NCI-H526 treated with DMSO at 0.1 percent for 48 hours (cell line): ENCODE measurements at places on chromosomes 11 and 22.

DNA sequence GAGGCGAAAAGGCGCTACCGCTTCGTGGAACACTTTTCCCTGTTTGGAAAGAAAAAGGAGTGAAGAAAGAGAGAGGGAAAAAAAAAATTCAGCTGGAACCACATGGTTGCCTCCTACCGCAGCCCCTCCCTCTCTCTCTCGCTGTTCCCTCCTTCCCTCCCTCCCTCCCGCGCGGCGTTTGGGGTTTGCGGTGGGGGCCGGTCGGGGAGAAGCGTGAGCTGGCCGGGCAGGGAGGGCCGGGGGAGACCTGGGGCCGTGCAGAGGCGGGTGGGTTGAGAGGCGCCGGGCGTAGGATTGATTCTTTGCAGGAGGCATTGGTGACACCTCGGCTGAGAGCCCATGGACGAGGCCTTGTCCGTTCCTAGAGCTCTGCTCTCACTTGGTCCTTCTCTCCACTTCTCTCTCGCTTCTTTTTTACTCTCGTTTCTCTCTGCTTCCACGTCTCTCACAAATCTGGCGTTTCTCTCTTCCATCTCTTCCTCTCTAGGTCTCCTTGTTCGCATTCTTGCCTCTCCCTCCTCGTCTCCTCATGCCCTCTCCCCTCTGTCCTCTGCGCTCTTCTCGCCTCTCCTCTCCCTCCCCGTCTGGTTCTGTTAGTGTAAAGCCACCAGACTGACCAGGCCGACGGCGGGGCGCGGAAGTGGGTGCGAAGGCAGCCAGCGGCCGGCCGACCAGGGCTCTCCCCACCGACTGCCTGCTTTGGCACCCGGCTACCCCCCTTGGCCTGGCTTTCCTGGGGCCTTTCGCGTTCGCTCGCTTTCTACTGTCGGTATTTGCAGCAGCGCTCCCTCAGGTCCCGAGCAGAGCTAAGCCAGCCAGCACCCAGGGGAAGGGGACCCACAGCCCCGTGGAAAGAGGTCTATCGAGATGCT, at the start of gene CLMP:
Gene CLMP, minus strand, starts transcription at position 61 of the 872 bp plus-strand sequence. CDS start 308 bp downstream, outside the sequence.
- peak; percentile 57 for DNase-seq

DNA sequence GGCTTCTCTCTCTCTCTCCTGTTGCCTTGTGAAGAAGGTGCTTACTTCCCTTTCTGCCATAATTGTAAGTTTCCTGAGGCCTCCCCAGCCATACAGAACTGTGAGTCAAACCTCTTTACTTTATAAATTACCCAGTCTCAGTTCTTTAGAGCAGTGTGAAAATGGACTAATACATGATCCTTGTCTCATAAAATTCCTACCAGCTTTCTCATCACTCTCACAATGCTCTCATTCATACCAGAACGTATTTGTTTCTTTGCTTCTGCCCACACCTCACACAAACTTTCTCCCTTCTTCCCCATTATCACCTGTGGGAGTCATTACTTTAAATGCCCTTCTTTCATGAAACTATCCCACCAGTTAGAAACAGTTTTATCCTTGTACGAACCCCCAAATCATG, 62.7 kb upstream of the ARHGAP42 start:
- no peak for DNase-seq

GRCh38 chr11:112995423-112996090, 34.3 kb downstream of the NCAM1 start:
- DNase-seq, result no peak

- no peak for DNase-seq
Measured at GRCh38 chr22:26992556-26992955, 335.2 kb downstream of the MIAT start.

DNA sequence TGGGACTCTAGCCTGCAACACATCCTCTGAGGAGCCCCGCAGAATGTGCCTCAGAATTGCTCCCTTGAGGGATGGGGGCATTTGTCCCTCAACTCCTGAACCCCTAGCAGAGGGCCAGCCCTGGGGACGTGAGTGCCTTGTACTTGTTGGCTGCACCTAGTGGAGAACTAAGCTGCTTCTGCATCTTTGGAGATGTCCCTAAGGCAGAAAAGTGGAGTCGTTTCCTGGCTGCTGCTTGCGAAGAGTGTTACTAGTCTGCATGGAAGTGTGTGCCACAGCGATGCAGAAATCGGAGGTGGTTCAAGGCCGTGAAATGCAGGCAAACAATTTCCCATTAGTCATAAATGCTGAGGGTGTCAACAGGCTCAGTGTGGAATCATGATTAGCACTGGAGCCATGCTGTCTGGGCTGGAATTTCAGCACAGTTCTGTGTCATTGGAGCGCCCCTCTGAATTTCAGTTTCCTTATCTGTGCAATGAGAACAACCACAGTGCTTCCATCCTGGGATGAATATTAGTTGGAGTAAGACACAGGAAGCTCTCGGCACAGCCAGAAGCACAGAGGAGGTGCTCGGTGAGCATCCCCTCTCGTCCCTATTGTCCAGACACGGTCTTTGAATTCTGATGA, 56.5 kb downstream of the MIAT start:
- DNase-seq, result no peak

- DNase-seq, result no peak
Measured at GRCh38 chr11:114044042-114044871, 15.3 kb upstream of the ZBTB16 start.

DNA sequence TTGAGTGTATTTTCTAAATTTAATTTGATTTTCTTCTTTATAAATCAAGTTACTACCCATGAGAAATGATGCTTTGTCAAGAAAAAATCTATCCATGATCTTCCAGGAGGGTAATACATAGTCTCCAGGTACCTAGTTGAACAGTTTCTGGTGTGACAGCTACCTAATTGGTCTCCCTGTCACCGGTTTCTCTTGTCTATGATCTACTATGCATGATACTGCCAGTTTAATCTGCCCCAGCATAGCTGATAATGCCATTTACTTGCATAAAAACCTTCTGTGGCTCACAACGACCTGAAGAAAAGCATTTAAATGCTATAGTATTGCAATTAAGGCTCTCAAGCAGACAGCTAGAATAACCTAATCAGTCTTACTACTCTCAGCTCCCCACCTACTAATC, 349.5 kb downstream of the DLG2 start:
- no peak for DNase-seq

DNA sequence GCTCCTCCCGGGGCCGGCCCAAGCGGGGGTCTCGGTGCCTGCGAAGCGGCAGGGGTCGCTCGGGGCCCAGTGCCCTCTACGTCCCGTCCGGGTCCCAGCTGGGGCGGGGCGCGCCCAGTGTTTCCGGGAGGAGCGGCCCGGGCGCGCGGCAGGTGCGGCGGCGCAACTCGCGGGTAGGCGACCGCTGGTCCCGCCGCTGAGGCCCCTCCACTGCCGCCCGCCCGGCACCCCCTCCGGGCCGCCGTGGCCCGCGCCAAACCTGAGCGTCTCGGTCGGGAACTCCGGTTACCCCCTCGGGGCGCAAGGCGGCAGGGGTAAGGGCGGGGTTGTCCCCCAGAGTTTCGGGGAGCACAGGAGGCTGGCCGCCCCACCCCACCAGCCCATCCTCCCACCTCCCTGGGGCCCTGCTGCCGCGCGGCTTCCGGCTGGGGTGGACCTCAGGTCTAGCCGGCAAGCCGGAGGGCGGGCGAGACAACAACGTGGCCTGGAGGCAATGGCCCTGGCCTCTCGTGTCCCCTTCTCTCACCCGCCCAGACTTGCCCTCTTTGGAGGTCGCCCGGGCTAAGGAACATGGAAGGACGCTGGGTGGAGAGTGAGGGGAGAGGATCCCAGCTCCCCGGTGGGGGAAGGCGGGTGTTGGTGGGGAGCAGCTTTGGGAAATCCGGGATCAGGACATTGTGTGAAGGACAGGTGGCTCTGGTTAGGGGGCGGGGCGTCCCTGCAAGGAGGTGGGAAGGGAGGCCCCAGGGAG, 398 bp upstream of the CRACR2B start:
- peak; percentile 54 for DNase-seq

GRCh38 chr11:18540207-18541009, 13.7 kb upstream of the TSG101 start:
- DNase-seq, result peak; percentile 64

DNA sequence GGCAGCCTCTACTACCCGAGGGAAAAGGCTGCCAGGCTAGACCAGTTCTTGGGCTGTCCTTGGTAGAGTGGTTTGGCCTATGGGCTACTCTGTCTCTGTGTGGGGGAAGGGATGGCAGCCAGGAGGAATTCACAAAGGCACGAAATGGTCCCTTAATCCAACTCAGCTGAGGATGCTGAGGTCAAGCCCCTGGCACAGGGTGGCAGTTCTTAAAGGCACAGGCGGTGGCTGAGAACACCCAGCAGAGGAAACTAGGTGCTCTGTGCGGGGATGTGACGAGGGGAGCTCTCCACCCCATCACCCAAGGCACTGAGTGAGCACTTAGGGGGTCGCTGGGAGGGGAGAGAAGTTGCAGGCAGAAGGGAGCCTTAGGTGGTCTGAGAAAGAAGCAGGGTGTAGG, at the start of gene MFRP:
Gene MFRP, minus strand, starts transcription at position 101 of the 400 bp plus-strand sequence. CDS start 192 bp downstream, outside the sequence.
- DNase-seq, result no peak

- DNase-seq, result no peak
Measured at GRCh38 chr11:65641297-65642013, 3.6 kb downstream of the SIPA1 start.

- DNase-seq, result no peak
Measured at GRCh38 chr22:41772645-41773044, 27.8 kb upstream of the CCDC134 start.

DNA sequence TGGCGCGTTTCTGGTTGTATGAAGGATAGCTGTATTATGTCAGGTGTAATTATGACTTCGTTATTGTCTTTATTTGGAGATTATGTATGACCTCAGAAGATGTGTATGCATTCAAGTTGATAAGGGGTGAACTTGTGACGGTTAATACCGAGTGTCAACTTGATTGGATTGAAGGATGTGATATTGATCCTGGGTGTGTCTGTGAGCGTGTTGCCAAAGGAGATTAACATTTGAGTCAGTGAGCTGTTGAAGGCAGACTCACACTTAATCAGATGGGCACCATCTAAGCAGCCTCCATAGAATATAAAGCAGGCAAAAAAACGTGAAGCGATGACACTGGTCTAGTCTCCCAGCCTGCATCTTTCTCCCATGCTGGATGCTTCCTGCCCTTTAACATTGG, 15.3 kb upstream of the CD82 start:
- DNase-seq, result no peak

GRCh38 chr22:44272401-44272771, 40.4 kb downstream of the SHISAL1 start:
- no peak for DNase-seq

DNA sequence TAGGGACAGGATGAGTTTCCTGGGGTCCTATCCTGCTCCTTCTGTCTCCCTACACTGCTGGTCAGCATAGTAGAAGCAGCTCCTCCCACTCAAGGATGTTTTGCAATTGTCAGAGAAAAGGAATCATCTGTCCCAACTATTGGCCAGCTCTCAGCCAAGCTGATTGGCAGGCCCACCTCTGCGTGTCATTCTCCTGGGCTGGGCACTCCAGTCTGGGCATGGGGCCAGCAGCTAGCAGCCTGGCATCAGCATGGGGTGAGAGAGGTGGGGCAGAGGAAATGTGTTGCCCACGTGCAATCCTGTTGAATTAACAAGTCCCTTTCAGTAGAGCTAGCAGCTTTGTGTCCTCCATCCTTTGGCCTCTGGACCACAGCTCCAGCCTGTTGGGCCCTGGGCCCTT, 14.1 kb downstream of the ANKK1 start:
- DNase-seq, result no peak

DNA sequence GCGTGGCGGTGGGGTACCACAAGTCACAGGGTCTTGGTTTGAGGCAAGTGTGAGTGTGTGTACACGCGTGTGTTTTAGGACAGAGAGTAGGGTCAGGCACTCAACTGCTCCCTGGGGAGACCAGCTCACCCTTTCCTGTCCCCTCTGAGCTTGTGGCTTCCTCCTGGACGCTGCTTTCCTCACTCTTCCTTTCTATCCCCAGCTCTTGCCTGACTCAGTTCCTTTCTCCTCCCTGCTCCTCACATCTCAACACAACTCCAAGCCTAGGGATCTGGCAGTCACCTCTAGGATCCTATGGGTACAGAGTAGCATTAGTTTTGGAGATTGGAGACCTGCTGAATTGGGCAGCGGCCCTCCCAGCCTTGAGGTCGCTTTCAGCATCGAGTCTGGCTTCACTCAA, 4.1 kb downstream of the CLCF1 start:
- no peak for DNase-seq

DNA sequence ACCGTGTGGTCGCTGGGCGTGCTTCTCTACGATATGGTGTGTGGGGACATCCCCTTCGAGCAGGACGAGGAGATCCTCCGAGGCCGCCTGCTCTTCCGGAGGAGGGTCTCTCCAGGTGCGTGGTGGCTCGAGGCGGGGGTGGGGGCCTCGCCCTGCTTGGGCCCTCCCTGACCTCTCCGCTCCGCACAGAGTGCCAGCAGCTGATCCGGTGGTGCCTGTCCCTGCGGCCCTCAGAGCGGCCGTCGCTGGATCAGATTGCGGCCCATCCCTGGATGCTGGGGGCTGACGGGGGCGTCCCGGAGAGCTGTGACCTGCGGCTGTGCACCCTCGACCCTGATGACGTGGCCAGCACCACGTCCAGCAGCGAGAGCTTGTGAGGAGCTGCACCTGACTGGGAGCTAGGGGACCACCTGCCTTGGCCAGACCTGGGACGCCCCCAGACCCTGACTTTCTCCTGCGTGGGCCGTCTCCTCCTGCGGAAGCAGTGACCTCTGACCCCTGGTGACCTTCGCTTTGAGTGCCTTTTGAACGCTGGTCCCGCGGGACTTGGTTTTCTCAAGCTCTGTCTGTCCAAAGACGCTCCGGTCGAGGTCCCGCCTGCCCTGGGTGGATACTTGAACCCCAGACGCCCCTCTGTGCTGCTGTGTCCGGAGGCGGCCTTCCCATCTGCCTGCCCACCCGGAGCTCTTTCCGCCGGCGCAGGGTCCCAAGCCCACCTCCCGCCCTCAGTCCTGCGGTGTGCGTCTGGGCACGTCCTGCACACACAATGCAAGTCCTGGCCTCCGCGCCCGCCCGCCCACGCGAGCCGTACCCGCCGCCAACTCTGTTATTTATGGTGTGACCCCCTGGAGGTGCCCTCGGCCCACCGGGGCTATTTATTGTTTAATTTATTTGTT, 2.4 kb downstream of the PIM3 start:
- DNase-seq, result no peak

DNA sequence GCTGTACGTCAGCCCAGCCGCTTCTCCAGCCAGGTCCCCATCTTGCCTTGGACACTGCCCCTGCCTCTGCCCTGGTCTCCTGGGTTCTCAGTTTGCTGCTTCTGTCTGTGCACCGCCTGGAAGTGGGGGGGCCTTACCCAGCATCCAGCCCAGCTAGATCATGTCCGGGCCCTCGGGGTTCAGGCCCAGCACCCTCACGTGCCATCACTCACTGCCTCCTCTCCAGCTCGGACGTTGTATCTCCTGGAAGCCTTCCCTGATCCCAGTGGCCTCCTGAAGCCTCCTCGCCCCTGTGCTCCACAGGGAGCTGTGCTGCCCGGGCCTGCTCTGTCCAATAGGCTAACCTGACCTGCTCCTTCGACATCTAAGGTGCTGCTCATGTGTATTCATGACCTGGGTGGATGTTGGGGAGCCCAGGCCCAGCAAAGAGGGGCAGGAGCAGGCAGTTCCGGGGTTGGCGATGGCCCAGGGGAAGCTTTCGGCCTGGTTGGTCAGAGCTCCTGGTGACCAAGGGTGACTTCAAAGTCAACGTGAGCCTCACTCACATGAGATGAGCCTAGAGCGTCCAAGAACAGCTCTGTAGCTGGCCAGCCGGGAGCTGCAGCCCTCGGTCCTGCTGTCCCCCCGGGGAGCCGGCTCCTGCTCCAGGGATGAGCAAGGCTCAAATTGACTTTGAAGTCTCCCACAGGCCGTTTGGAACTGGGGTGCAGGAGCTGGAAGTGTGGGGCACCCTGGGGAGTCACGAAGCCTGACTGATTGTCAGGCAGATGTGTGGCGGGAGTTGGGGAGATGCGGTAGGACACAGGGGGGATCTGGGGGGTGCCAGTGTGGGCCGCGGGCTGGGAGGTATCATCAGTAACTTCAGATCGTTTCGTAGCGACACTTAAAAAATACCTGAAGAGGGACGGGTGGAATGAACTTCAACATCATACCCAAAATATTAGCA, 5.2 kb upstream of the ASCL2 start:
- no peak for DNase-seq
